Activated CD4-positive, alpha-beta T cell treated with anti-CD3 and anti-CD28 coated beads, Interleukin-2, amount 10 ng/mL, durations not matched to agents 7 days and 5 days (primary cell): ENCODE measurements at places on chromosomes 7 and 10. TPM values are rescaled to one million over a fixed set of nuclear protein-coding genes. Genes with fewer than 3 reads are reported as not detected.

Gene GTF2IRD1
- total RNA-seq = 1.3 TPM

DNA sequence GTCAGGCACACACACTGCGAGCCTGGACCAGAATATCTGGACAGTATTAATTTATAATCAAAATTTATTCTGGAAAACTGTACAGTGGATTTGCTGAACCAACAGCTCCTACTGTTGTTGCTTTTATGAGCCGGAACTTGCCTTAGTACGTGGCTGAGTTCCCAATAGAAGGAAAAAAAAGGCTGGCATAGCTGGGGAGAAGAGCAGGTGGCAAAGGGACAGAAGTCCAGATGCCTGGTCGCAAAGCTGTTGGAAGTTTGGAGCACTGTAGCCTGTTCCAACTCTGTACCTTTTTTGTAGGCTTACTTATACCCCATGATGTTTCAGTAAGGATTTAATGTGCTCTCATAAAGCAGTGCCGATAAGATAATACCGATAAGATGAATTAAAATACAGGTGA lies 333.8 kb downstream of the ABCA13 start:
- no peak overlapping the region for H3K4me3 ChIP-seq
- peaks cover 2% of the 10 kb centered on the region for H3K4me1 ChIP-seq
- no peaks in the 10 kb centered on the region for H3K27me3 ChIP-seq
- H3K36me3 ChIP-seq = no peaks in the 10 kb centered on the region
- DNase-seq = no peak
- H3K27ac ChIP-seq = no peak overlapping the region

Gene TUBAL3
- not detected for total RNA-seq

Gene CDC14C
- total RNA-seq = not detected

DNA sequence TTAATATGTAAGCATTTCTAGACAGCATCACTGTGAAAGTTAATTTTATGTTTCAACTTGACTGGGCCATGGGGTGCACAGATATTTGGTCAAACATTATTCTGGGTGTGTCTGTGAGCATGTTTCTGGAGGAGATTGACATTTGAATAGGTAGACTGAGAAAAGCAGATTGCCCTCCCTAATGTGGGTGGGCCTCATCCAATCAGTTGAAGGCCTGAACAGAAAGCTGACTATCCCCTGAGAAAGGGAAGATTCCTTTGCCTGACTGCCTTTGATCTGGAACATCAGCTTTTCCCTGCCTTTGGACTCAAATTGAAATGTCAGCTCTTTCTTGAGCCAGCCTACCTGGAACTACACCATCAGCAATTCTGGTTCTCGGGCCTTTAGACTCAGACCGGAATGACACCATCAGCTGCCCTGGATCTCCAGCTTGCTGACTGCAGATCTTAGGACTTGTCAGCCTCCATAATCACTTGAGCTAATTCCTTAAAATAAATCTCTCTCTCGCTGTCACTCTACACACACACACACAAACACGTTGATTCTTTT lies 5.7 kb upstream of the RPP30 start:
- H3K27ac ChIP-seq = no peak overlapping the region
- DNase-seq = no peak
- no peak overlapping the region for H3K4me3 ChIP-seq

GRCh38 chr7:40899636-40900507 lies 765.1 kb downstream of the SUGCT start:
- DNase-seq = no peak
- no peaks in the 10 kb centered on the region for H3K27me3 ChIP-seq
- no peak overlapping the region for H3K4me3 ChIP-seq
- no peaks in the 10 kb centered on the region for H3K36me3 ChIP-seq
- H3K27ac ChIP-seq = no peak overlapping the region

- no peaks in the 10 kb centered on the region for H3K27me3 ChIP-seq
- H3K4me1 ChIP-seq = peaks cover 36% of the 10 kb centered on the region
- H3K4me3 ChIP-seq = no peak overlapping the region
- H3K27ac ChIP-seq = no peak overlapping the region
- DNase-seq = no peak
These were observed 17.6 kb downstream of the NUDCD3 start for GRCh38 chr7:44472843-44473242.

GRCh38 chr10:6174201-6174874 lies 28.4 kb upstream of the PFKFB3 start:
- no peaks in the 10 kb centered on the region for H3K27me3 ChIP-seq
- H3K4me1 ChIP-seq = peaks cover 75% of the 10 kb centered on the region
- H3K27ac ChIP-seq = peak overlapping the region; percentile 83
- DNase-seq = no peak

Gene KLF14
- total RNA-seq = not detected
